ENCODE measurements at places on chromosomes 1 and 21.

GRCh38 chr1:157641177-157641576 is 43.3 kb upstream of the FCRL4 start:
- no peak for DNase-seq

GRCh38 chr1:154842635-154843034 is 27.4 kb downstream of the KCNN3 start:
- DNase-seq: no peak

DNA sequence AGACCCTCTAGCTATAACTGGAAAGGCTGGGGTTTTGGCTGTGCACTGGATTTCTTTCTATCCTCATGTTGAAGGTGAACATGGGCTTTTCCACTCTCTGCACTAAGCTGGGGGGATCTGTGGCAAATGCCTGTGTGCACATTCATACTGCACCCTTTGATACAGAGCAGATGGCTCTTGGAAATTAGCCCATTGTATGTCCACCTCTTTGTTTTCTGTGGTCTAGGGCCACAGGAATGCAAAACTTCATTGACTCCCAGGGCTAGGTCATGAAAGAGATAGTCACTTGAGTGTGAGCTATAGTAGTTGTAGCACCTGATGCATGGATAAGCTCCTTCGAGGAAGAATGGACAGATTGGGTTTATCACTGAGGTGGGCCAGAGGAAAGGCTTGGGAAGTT is 5.7 kb upstream of the OR14A16 start:
- no peak for DNase-seq

DNA sequence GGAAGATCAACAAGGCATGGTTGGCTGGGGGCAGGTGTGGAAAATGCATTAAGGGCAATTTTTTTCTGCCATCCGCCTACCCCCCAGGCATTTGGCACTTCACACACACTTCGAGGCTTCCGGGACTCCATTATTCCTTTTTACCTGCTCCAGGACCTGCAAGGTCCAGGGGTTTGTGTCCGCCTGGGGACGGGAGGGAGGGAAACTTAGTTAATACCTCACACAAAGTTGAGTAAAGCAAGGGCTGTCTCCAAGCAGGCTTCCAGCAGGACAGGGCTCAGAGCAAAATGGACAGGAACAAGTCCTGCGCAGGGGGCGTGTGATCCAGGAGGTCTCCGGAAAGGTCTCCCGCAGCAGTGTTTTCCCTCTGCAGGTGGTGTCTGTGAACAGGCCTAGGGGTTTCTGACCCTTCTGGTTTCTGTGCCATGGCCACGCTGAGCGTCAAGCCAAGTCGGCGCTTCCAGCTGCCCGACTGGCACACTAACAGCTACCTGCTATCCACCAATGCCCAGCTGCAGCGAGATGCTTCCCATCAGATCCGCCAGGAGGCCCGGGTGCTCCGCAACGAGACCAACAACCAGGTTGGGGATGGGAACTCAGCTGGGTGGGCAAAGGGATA is 712 bp downstream of the TEKT2 start:
- no peak for DNase-seq

Measured in amniotic epithelial cell (primary cell).